IMR-90 (cell line): ENCODE measurements at places on chromosomes 11 and 22. TPM values are rescaled to one million over a fixed set of nuclear protein-coding genes. Genes with fewer than 3 reads are reported as not detected.

DNA sequence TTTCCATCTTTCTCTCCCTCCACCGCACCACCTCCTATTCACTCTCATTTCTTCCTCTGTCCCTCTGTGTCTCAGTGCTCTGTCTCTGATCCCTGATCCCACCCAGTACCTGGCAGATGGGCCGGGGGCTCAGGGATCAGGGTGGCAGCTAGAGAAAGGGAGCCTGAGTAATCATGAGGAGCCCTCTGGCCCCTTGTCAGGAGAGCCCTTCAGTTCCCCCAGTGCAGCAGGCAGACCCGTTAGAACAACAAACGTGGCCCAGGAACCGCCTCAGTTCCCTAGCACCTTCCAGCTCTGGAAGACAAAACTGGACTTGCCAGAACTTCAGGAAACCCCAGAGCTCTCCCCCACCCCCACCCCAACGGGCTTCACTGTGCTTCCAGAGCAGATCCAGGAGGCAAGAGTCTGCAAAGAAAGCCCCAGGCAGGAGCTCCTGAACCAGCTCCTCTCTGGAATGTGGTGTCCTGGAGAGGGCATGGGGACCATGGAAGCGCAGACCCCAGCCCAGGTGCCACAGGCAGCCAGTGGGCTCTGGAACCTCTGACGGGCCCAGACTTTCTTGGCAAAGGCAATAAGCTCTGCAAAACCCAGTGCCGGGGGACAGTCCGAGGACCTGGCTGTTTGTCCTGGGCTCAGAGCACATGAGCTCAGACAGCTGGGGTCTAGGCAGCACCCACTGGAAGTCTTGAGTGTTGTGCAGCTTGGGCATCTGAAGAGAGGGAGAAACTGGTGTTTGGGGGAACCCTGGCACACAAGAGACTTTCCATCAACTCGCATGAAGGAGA, 43.2 kb downstream of the LMO1 start:
- no peak for DNase-seq

DNA sequence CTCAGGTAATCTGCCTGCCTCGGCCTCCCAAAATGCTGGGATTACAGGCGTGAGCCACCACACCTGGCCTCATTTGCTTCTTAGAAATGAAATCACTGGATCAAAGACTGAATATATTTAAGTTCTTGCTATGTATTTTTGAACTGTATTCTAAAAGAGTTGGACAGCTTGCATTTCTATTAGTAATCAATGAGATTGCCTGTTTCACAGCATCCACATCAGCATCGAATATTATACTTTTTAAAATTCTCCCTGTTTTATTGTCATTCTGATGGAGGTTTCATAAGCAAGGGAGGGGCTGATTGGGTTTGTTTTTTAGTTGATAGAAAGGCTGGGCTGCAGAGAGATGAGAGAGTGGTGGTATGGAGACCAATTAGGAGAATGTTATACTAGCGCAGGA, 68.7 kb upstream of the CREB3L1 start:
- no peak for DNase-seq

GRCh38 chr11:113546757-113547507, 71.7 kb upstream of the DRD2 start:
- peak; percentile 61 for DNase-seq

- DNase-seq, result no peak
Observed at GRCh38 chr11:16812274-16812673, 73.8 kb downstream of the C11orf58 start.

IFITM10 gene
- total RNA-seq, result under 0.01 and 0.18 TPM in 2 replicates

MSANTD4 gene
- total RNA-seq, result 18.8 and 30.3 TPM in 2 replicates

C11orf91 gene
- total RNA-seq, result not detected in 2 replicates

PGA5 gene
- total RNA-seq, result not detected in 2 replicates

DUSP8 gene
- total RNA-seq, result 0.28 and 0.72 TPM in 2 replicates
